Esophagus muscularis mucosa (tissue), 4 donors: ENCODE measurements at places on chromosomes 13 and 19. TPM values are rescaled to one million over a fixed set of nuclear protein-coding genes. Genes with fewer than 3 reads are reported as not detected.

DNA sequence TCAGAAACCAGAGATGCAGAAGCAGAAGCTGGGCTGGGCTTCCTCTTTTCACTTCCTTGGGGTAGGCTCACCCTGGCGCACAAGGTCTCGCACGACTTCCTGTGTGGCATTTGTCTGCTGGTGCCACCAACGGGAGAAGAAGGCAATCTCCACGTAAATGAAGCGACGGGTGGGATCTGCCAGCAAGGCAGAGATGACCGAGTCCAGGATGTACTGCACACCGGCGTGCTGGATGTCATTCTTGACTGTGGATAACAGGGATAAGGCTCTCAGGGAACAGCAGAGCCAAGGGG, 1.3 kb downstream of the MAN2B1 start:
- no peak for DNase-seq

DNA sequence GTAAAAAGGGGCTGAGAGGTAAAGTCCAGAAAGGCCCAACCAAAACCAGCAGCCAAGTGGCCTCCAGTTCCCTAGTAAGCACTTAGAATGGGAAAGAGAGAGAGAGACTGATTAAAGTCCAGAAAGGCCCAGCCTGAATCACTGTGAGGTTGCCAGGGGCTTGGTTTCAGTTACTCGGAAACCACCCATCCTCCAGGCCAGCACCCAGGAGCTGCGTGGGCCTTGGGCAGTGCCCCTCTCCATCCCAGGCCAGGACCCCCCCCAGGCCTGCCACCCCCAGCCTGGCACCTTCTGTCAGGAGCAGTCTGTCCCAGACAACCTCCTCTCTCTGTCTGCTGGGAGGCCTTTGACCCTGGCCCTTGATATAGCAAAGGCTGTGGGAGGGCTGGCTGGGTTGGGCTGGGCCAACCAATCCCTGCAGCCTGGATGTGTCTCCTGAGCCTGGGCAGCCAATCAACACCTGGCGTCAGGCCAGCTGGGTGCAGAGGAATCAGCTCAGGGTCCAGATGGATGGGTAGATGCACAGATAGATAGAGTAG, at the start of gene CYP4F2:
Gene CYP4F2 (minus strand): TSS at position 337 of the 539 bp plus-strand sequence. CDS start 463 bp downstream, outside the sequence.
- peak; percentile 55 for DNase-seq

DNA sequence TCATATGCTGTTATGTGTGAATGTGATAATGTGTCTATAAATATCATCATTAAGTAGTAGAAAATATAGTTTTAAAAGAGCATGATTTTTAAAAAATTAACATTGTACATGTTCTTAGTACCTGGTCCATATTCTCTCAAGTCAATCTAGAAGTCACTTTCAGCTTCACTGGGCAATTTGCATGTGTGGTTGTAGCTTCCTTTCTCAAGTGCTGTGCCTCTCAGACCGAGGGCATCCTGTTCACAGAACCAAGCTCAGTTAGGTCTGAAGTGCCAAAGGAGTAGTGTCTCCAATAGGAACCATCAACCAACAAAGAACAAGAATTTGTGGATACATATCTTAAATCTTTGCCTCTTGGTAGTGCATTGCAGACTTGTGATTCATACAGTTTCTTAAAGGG, 541.8 kb upstream of the SLC10A2 start:
- no peak for DNase-seq

- DNase-seq: no peak
Measured at GRCh38 chr19:17468302-17469091, 1.8 kb upstream of the SLC27A1 start.

DNA sequence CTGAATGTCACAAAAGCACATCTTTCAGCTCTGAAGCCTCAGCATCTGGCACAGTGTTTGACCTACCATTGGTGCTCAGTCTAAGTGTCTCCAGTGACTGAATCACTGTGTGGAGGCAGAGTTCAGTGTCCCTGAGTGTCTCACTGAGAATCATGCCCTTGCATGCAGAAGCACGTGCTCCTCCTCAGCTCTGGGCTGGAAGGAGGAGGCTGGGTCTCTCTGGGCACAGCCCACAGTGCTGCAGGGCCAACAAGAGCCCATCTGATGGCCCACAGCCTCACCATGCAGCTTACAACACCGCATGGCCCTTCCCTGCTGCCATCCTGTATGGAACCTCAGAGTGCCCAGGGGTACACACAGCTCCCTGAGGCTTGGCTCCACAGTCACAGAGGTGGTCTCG, 86.1 kb downstream of the TEX26 start:
- DNase-seq: no peak

- no peak for DNase-seq
Measured at GRCh38 chr19:44111910-44112463, 1.2 kb upstream of the ZNF225 start.

- DNase-seq: no peak
Measured at GRCh38 chr13:79659121-79659521, 178.2 kb downstream of the NDFIP2 start.

DNA sequence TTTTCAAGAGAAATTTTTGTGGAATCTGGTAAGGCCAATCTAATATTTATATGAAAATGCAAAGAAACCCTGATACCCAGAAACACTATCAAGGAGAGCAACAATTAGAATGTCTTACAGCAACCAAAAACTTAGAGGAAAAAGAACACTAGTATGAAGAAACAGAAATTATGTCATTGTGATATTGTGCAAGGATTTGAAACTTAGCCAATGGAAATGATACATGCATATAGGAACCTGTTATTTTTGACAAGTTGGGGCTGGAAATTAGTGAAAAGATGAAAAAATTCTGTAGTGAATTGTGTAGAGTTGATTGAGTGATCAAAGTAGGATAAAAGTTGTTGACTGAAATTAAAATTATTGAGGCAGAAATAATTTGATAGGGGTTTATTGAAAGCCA, 792.6 kb upstream of the SLITRK6 start:
- no peak for DNase-seq

DNA sequence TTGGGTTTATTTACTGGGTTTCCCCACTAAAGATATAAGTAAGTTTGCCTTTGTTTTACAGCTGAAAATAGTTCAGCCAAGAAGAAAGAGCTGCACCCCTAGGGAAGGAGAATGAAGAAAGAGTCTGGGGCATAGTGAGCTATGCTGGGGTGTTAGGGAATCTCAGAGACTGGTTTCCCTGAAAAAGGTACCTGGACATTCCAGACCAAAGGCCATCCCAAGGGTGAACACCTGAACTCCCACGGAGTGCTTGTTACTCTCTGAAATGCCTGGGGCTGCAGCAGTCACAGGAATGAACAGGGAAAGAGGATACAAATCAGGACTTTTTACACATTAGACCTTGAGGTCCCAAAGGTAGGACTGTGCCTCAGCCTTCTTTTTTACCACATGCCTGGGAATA, 337.6 kb upstream of the SLC10A2 start:
- DNase-seq: no peak

GRCh38 chr19:34482380-34483250, 1.1 kb downstream of the WTIP start:
- no peak for DNase-seq

GRCh38 chr13:73531014-73531413, 472.2 kb downstream of the KLF5 start:
- no peak for DNase-seq

- DNase-seq: no peak
Measured at GRCh38 chr13:50914848-50915247, 5.3 kb downstream of the RNASEH2B start.

- DNase-seq: no peak
Measured at GRCh38 chr13:31223640-31224039, 23.9 kb downstream of the B3GLCT start.

DNA sequence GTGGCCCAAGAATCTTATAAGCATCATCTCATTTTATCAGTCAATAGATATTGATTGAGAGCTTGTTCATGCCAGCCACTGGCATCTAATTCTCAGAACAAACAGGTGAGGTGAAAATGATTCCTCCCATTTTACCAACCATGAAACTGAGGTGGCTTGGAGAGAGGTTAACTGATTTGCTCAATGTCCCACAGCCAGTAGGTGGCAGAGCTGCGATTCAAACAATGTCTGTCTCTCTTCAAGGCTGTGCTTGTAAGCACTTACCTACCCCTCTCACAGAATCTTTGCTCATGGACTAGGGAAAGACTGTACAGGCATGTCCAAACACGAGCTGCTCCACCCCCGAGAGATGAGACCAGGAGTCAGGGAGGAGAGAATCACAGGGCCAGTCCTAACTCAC, 21.5 kb upstream of the GSX1 start:
- DNase-seq: no peak

DNA sequence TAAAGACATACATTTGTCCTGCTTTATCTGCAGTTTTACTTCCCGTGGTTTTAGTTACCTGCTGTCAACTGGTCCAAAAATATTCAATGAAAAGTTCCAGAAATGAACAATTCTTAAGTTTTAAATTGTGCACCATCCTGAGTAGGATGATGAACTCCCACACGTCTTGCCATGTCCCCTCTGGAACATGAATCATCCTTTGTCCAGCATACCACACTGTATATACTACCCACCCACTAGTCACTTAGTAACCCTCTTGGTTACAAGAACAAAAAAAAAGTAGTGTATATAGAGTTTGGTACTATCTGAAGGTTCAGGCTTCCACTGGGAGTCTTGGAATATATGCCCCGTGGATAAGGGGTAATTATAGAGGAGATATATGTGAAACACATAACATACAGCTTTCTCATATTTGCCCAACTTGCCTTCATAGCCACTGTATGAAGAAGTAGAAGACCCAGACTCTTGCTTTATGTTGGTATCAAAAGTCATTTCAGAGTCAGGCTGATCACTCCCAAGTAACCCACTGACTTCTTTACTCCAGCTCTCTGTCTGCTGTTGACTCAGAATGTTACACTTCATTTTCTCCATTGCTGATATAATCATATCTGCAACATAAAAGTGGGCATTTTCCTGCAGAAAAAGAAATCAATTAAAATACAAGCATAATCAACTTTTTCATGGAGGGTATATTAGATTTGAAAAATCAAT, 19.3 kb downstream of the RUBCNL start:
- no peak for DNase-seq

GRCh38 chr19:40742477-40742876, 7.8 kb downstream of the ACTMAP start:
- no peak for DNase-seq

DNA sequence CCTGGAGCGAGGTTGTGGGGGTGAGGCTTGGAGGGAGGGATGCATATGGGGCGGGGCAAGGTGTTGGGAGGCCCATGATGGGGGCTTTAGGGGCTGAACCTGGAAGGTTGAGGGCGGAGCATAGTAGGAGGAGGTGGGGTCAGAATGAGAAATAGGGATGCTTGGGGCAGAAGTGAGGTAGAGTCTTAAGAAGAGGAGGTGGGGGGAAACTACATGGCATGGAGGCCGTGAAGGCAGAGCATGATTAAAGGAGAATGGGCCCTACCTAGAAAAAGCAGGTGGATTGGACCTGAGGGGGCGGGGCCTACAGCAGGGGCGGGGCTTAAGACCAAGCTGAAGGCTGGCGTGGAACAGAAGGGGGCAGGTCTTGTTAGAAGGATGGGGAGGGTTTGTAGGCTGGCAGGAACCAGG, 799 bp downstream of the NR1H2 start:
- DNase-seq: no peak

POU2F2 gene
- 2.5 TPM for total RNA-seq
